ENCODE measurements at places on chromosomes 11 and 22.

- no peak for DNase-seq
Measured at GRCh38 chr22:27032091-27032761, 374.8 kb downstream of the MIAT start.

GRCh38 chr11:72102162-72102561, 935 bp downstream of the LAMTOR1 start:
- DNase-seq: no peak

DNA sequence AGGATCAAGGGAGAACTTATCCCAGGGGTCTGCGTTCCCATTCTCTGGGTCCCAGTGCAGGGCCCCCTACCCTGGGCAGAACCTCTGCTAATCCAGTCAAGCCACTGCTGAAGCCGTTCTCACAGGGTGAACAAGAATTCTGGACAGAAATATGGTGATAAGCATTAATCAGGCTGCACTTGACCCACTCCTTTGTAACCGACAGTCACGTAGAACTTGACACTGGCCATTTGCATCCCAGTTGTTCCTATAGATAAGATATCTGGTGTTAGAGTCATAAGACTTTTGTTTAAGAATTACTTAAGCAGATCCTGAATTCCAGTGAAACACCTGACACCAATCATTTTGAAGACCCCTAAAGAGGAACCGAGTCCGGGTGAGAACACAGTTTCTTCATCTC, 107.5 kb upstream of the THY1 start:
- no peak for DNase-seq

- DNase-seq: no peak
Measured at GRCh38 chr11:14443638-14444037, 56.0 kb downstream of the COPB1 start.

DNA sequence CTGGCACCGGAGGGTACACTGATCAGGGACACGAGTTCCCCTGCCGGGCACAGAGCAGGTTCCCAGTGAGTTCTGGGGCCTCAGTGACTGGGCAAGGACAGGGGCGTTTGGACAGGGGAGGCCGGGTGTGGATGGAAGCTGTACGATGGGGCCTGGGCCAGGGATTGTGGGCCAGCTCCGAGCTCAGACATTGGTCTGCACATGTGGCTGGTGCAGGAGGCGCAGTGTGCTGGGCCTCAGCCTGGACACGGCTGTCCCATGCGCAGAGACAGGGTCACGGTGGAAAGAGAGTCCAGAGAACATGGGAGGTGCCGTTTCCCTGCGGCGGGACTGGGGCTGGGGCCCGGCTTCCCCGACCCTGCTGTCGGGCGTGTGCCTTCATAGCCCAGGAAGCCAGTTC, 60.7 kb downstream of the CDKN1C start:
- no peak for DNase-seq

- no peak for DNase-seq
Measured at GRCh38 chr11:10349806-10350205, 44.9 kb downstream of the ADM start.

DNA sequence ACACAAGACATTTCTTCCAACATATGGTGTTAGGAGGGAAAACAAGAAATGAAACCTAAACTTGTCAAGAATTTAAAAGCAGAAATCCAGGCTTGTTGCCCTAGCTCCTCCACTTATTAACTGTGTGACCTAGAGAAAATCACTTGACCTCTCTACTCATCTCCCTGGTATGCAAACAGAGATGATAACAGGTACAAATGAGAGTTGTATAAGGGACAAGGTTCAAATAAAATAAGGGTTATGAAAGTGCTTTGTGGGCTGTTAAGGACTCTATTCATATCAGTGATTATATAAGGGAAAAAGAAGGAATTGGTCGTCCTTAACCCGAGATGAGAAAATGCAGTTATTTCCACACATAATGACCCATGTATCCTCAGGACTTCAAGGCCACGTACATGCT, 372.7 kb upstream of the TENM4 start:
- DNase-seq: no peak

- DNase-seq: no peak
Measured at GRCh38 chr11:13074714-13075464, 65.8 kb downstream of the RASSF10 start.

DNA sequence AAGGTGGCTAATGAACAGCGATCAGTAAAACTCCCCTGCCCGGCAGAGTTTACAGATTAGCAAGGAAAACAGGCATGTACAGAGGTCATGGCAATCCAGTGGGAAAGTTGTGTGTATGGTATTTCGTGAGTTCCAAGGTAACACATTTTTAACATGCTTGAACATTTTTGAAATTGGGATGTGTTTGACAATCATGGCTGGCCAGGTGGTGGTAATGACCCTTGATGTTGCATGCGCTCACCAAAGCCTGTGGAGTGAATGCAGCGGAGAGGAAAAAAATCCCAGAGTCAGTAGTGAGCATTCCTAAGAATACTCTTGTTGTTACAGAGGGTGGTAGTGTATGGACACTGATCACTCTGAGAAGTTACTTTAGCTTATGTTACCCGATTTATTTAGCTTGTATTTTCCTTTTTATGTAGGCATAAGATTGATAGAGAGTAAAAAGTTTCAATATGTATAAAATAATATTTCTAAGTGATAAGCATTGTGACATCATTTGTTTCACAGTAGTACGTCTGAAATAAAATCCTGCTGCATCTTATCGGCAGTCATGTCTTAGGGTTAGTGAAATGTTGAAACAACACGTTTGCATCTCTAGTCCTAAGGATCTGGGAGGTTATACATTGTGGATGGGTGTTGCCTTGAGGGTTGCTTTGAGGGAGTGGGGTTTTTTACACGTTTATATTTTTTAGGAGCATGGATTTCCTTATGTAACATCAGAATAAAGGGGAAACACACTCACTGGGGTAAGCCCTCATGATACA, 8.7 kb downstream of the TEAD1 start:
- DNase-seq: no peak

DNA sequence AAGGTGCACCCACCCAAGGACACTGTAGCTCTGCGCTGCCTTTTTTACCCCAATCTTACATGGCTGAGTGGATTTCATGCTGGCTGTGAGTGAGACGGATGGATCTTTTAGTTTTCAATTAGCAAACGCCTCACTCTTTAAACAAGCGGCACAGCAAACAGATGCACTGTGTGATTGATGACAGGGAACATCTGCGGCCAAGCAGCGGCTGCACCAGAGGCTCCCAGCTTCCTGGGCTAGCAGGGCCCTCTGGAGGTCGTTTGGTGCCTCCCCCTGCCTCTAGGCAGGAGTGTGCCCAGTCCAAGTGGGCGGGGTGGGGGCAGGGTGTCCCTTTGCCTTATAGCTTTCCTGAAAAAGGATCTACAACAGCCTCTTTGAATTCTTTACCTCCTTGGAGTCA, 2.1 kb upstream of the DRD2 start:
- DNase-seq: no peak

GRCh38 chr11:96207459-96208449, 135.2 kb downstream of the MAML2 start:
- DNase-seq: no peak

GRCh38 chr11:72642043-72642883, 32.0 kb downstream of the PDE2A start:
- DNase-seq: no peak

DNA sequence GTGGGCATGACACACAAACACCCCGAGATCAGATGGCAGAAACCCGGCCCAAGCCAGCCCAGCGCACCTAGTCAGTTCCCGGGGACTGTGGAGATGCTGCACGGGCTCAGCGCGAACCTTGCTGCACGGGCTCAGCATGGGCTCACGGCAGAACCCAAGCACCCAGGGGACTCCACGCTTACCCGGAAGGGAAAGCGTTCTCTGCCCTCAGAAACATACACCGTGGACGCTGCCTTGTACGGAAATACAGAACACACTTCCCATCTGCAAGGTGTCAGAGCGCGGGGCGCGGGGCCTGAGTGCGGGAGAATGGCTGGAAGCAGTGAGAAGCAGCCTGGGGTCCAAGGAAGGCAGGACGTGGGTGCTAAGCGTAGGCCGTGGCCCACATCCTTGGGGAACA, 319.9 kb downstream of the NTM start:
- no peak for DNase-seq

DNA sequence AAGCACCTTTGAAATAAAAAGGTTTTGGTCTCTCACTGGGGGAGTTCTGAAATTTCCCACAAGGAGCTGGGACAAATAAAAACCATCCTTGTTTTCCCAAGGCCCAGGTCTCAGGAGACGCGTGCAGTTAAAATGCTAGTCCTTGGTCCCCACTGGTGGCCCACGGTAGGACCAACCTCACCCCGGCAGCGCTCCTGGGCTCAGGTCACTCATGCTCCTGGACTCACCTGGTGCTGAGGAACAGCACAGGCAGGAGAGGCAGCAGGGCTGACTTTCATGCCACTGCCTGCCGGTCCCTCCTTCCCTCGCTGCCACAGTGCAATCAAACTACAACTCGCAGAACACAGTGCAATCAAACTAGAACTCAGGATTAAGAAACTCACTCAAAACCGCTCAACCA, 356.8 kb upstream of the CCDC179 start:
- DNase-seq: no peak
